ENCODE measurements at places on chromosomes 16 and 17.

GRCh38 chr16:17403859-17404545, 66.8 kb downstream of the XYLT1 start:
- no peak for DNase-seq

GRCh38 chr16:73023752-73024570, 24.0 kb downstream of the ZFHX3 start:
- DNase-seq: no peak

GRCh38 chr16:77043076-77043475, 147.9 kb upstream of the MON1B start:
- DNase-seq: no peak

DNA sequence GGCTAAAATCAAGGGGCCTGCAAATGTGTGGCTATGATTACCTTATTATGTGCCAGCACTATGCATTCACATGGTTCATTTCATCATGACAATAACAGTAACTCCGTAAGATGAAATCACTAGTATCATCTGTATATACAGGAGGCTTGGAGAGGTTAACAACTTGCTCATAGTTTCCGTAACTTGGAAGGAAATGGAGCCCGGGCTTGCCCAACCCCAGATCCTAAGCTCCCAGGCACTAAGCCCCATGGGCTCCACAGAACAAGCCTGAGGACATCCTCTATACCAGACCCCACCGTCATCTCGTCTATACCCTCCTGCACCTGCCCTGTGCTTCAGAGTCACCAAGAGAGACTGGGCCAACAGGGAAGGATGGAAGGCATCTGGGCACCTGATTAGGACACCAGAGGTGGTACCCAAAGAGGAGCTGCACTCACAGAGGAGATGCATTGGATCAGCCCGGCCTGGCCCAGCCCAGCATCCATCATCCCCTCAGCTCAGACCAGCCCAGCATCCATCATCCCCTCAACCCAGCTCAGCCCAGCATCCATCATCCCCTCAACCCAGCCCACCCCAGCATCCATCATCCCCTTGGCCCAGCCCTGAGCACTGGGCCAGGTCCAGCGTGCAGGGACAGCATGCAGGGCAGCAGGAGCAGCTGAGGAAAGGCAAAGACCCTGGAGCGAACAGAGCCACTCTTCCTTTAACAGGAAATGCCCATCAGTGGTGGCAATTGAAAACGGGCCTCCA, 28.5 kb downstream of the NSMCE1 start:
- DNase-seq: peak; percentile 84
